Activated gamma-delta T cell treated with anti-CD3 and anti-CD28 coated beads, Interleukin-2, amount 50 U/mL, for 16 hours (primary cell): ENCODE measurements at places on chromosomes 12 and 14.

DNA sequence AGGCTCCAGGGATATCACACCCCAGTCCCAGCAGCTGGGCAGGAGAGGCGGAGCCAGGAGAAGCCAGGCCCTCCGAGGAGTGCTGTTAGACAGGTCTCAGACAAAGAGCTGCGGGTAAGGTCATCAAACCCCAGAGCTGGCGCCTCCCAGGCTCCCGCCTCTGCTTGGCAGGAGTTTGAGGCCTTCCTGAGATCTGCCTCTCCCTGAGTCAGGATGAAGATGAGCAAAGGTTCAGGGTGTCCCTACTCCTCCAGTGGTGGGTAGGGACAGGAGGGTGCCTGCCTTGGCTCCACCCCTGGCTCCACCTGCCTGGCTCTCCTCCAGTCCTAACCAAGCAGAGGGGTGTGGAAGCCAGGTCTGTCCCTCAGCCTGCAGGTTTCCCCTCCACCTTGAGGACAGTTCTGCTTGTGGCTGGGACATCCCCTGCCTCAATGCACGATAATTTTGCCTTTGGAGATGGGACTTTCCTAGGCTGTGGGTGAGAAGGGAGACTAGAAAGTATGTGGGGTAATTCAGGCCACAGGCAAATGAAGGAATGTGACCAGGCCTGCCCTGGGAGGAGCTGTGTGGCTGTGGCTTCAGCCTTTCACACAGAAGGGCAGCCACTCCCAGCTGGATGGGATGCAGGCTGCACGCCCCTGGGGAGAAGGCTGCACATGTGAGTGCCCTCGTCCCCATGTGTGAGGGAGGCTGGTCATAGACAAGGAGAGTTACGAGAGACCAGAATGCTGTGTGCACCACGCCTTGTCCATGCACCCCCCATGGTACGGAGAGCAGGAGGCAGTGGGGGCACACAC lies 2.2 kb downstream of the PLEKHG6 start:
- DNase-seq = no peak

DNA sequence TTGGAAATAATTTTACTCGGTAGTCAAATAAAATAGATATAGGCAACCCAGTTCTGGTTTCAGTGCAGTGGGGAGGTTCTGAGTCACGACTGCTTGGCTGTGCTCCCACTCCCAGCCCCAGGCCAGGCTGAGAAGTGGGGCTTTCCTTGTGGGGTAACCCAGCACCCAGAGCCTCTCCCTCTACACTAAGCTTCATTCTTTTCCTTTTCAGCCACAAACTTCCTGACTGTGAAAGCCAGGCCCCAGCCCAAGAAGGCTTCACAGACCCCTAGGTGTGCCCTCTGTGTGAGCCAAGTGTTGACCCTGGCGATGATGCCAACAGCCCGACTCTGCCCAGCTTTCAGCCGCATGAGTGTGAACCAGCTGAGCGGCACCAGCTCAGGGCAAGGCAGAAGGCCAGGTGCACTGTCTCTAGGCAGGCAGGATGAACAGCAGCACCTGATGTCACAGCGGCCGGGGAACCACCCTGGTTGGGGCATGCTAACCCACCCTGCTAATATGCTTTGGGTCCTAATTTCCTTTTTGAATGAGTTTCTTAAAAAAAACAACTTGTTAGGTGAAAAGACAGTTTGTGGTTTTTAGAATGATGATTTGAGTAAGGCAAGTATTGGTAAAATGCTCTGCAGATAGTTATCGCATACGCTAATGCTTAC lies 42.2 kb upstream of the ATP23 start:
- peak; percentile 64 for DNase-seq

GRCh38 chr14:81113176-81113575 lies 107.6 kb downstream of the GTF2A1 start:
- DNase-seq = no peak

GRCh38 chr14:76936483-76936882 lies 92.0 kb downstream of the IRF2BPL start:
- no peak for DNase-seq

DNA sequence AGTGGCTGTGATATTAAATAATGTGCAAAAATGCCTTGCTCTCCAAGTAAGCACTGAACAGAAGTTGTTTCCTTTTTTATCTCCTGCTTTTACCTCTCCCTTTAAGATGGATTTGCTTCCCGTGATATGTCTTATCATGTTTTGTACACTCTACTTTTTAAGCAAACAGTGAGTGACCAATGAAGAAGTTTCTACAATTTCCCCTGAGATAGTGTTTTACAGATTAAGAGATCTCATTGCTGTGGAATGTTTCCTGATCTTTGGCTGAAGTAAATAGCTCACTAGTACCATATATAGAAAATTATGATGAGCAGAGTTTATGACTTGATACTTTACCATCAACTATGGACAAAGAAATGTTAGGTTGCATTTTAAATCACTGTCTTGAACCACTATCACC lies 184.8 kb upstream of the PDE3A start:
- DNase-seq = no peak

DNA sequence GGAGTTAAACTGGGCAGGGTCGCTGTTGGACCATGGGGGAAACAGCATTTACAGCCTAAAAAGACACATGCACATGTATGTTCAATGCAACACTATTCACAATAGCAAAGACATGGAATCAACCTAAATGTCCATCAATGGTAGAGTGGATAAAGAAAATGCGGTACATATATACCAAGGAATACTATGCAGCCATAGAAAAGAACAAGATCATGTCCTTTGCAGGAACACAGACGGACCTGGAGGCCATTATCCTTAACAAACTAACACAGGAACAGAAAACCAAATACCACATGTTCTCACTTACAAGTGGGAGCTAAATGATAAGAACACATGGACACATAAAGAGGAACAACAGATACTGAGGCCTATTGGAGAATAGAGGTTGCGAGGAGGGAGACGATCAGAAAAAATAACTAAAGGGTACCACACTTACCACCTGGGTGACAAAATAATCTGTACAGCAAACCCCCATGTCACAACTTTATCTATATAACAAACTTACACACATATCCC lies 25.0 kb upstream of the SRP54 start:
- no peak for DNase-seq

DNA sequence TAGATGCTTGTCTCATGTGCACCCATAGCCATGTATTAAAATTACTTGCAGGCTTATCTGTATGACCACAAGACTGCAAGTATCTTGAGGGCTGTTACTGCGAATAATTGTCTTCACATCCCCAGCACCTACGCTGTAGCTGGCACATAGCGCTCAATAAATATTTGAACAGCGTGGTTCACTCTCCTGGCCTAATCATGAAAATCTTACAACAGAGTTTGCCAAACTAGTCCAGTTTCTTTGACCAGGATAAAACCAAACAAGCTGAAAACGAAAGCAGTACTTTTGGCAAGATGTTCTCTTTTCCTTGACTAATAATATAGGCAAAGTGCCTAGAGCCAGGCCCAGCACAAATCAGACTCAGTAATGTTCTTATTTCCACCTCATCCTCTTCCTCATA lies 106.7 kb downstream of the RPS29 start:
- DNase-seq = no peak

DNA sequence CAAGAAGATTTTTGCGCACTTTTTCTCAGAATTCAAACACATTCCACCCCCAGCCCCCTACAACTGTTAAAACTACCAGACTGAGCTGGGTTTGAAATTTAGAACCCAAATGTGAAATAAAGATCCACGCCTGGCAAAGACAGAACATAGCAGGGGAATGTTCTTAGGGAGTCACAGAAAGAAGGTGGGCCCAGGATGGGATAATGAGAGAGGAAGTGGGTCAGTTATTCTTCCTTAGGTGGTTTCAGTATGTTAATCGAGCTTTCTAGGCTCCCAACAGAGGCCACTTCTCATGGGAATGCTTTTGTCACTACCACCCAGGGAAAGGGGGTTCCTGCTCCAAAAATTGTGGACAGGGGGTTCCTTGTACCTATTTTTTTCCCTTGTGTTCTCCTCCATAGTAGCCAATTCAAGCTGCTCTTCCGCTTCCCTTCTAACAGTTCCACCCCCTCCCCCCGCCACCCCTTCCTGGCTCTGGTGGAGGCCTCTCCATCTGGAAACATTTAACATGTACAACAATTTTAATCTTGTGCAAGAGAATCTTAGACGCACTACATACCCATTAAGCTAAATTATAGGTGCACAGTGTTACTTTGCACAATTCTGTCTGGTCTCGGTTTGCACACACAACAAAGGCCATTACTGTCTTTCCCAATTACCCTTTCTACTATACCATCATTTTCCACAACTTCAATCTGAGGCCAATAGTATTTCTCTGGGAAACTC lies 218.1 kb downstream of the MON2 start:
- no peak for DNase-seq

- no peak for DNase-seq
Measured at GRCh38 chr14:102218688-102219087, 79.0 kb downstream of the WDR20 start.

DNA sequence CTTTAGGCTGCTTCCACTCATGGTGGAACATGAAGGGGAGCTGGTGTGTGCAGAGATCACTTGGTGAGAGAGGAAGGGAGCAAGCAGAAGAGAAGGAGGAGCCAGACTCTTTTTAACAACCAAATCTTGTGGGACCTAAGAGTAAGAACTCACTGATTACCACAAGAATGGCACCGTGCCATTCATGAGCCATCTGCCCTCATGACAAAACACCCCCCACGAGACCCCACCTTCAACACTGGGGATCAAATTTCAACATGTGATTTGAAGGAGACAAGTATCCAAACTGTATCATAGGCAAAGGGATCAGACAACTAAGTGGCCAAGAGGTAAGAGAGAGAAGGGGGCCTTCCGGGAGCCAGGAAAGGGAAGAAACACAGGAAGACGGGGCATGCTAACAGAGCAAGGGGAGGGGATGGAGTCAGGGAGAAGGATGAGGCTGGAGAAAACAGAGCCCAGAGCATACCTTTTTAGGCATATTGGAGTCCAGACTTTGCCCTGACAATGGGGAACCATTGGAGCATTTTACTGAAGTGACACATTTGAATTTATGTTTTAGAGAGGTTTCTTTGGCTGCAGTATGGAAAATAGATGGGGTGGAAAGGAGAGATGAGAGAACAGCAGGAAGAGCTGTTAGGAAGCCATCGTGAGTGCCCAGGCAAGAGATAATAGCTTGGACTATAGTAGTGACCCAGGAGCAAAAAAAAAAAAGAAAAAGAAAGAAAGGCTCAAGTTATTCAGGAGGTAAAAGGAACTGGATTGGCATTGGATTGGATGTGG lies 204.4 kb upstream of the NUDT4 start:
- no peak for DNase-seq

DNA sequence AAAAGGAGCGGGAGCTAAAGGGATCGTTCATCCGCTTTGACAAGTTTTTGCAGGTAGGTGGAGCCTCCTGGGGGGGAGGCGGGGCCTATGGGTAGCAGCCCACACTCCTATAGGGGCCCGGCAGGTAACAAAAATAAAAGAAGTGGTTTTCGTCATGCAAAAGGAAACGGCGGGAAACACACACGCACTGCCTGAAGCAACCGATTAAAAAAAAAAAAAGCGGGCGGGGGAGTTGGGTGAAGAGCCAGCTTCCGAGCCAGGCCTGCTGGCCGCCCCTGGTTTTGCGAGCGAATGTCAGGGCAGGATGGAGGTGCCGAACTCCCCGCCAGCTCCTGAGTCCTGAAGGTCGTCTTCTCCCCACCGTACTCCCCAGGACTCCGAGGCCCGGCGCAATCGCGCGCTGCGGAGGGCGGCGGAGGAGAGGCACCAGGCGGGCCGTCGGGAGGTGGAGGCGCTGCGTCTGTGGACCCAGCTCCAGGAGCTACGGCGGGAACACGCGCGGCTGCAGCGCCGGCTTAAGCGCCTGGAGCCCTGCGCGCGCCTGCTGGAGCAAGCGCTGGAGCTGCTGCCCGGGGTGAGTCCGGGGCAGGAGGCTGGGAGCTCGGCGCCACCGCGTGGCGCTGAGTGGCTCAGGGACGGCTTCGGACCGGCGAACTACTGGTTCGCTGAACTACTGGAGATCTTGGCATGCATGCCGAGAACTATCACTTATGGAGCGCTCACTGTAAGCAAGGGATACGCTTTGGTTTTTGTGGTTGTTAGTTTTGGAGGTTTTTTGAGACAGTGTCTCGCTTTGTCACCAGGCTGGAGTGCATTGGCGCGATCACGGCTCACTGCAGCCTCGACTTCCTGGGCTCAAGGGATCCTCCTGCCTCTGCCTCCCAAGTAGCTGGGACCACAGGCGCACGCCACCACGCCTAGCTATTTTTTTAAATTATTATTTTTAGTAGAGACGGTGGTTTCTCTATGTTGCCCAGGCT lies 3.6 kb downstream of the CFAP73 start:
- peak; percentile 14 for DNase-seq

DNA sequence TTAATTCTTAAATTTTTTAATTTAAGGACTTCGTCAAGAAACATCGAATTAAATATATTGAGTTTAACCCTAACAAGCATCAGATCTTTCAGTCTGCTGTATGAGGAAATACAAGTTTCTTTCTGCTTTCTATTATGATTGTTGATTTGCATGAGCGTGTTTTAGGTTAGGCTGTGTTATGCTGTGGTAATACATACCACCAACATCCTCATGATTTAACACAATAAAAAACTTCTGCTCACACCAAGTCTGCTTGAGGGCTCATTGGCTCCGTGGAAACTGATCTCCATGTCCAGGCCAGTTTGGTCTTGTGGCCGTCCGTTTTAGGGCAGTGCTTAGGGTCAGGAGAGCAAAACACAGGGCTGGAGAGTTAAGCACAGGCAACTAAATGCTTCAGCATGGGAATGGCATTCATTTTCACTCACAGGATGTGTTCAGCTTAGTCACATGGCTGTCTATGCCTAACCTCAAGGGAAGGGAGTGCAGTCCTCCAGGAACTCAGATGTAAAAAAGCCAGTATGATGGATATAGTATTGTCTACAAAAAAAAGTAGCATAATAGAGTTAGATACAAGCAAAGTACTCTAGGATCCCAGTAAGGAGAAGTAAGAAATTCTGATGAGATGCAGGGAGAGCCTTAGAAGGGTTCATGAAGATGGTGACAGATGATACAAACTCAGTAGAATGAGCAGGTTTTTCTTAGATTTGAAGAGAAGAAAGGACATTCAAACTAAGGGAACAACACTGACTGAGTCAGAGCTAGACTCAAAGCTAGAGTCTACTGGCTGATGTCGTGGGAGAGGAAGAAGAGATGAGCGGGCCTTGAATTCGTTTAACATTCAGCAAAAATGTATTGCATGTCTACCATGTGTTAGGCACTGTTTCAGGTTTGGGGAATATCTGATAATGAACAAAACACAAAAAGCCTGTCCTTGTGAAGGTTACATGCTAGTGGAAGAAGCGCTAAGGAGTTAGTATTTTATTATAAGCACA lies 16.3 kb downstream of the MARK3 start:
- no peak for DNase-seq

- no peak for DNase-seq
Measured at GRCh38 chr12:115129727-115130126, 445.8 kb upstream of the TBX3 start.

GRCh38 chr14:25103271-25103670 lies 53.3 kb upstream of the STXBP6 start:
- no peak for DNase-seq

- no peak for DNase-seq
Measured at GRCh38 chr14:80867091-80867490, 74.4 kb downstream of the CEP128 start.
